ENCODE measurements at places on chromosomes 12 and 14. TPM values are rescaled to one million over a fixed set of nuclear protein-coding genes. Genes with fewer than 3 reads are reported as not detected.

Gene DHH
- 2.7 TPM for polyA plus RNA-seq

Gene POTEG
- polyA plus RNA-seq, result not detected

Gene KRT3
- polyA plus RNA-seq, result not detected

- no peak for DNase-seq
These were observed 51.7 kb upstream of the RIN3 start for GRCh38 chr14:92461891-92462290.

Gene OVCH1
- polyA plus RNA-seq, result 0.05 TPM

DNA sequence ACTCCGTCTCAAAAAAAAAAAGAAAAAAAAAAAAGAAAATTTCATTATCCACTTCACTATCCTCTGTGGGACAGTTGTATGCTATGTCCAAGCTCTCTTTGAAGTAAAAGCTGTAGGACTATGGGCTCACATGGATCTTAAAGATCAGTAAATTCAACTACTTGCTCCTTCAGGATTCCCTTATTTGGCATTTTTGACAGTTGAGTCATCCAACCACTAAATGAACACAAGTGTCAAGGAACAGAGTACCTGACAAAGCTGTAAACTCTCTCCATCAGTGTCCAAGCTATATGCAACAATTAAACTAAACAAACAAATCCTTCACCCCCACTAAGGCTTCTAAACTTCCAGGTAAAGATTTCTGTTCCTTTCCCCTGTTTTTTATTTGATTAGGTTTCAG lies 177.0 kb downstream of the CEP128 start:
- DNase-seq, result no peak

- DNase-seq, result no peak
These were observed 21.0 kb downstream of the RPGRIP1 start for GRCh38 chr14:21300892-21301291.

Gene CLEC9A
- 0.62 TPM for polyA plus RNA-seq

Data from urinary bladder (tissue), 4 donors.